ENCODE measurements at places on chromosomes 2 and 18. TPM values are rescaled to one million over a fixed set of nuclear protein-coding genes. Genes with fewer than 3 reads are reported as not detected.

MYL1 gene
- 0.21 TPM for polyA plus RNA-seq

CCDC74A gene
- 14.5 TPM for polyA plus RNA-seq

DSC2 gene
- polyA plus RNA-seq = 54.6 TPM

ACVR1 gene
- polyA plus RNA-seq = 32.4 TPM

SMCHD1 gene
- 60.9 TPM for polyA plus RNA-seq

Data from right renal pelvis (tissue), 4 donors.